ENCODE measurements at places on chromosomes 7 and 10.

- DNase-seq: no peak
Measured at GRCh38 chr10:125840406-125840805, 17.1 kb downstream of the BCCIP start.

- no peak for DNase-seq
Measured at GRCh38 chr7:76230214-76230613, 28.5 kb downstream of the SRRM3 start.

DNA sequence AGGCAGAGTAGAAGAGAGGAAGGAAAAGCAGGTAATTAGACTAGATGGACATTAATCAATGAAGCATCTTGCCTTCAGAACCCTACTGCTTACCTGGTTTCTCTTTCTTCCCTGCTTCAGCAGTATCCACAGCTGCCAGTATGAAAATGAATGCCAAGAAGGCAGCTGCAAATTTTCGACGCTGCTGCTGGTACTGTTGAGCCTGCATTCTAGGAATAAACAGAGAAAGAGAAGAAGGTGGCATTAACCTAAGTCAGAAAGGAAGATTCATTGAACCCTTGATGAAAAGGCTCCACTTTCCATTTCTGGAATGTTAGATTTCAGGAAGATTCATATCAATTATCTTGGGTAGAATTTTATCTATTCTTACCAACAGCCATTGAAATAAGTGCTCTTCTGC, 88.8 kb downstream of the PTN start:
- no peak for DNase-seq

DNA sequence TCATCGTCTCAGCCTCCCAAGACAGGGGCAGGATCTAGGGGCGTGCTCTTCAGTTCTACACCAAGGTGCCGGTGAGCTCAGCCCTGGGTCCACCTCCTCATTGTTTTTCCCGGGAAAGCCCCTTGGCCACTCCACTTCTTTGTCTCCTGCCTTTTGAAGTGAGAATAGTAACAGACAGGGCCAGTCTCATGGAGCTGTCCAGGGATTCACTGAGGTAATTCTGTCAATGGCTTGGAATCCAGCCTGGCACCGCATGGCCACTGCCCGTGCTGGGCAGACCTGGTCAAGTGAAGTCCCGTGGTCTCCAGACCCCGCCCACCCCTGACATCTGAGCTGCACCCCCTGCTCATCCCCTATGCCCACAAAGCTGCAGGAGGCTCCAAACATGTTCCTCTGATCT, 138.9 kb downstream of the TNS3 start:
- no peak for DNase-seq

- DNase-seq: no peak
Measured at GRCh38 chr7:92487804-92488203, 10.1 kb upstream of the ERVW-1 start.

DNA sequence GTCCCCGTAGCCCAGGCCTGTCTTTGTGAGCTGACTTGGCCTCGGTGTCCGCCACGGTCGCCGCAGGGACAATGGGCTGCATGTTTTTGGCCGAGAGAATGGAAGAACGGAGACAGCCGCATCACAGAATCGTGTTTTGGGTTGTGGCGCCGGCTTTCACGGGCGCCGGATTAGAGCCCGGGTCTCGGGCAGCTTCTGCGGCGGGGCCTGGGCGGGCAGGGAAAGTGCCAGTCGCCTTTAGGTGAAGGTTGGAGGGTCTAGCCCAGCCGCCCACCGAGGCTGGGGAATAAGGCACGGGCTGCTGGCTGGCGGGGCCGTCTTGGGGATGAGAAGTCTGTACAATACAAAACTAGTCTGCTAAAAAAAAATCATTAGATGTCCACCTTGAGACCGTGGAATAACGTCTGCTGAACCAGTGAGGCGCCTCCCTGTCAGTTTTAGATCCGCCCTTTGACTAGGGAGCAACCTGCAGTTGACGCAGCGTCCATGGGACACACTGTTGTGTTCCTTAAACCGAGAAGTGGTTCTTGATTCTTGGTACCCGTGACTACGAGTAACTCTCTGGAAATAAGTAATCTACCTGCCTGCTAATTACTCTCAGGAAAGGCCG, 577 bp downstream of the DNAJB9 start:
- DNase-seq: peak; percentile 49

GRCh38 chr7:29806995-29807841, 910 bp downstream of the WIPF3 start:
- no peak for DNase-seq

GRCh38 chr7:50450590-50451032, 461 bp upstream of the FIGNL1 start:
- peak; percentile 31 for DNase-seq

DNA sequence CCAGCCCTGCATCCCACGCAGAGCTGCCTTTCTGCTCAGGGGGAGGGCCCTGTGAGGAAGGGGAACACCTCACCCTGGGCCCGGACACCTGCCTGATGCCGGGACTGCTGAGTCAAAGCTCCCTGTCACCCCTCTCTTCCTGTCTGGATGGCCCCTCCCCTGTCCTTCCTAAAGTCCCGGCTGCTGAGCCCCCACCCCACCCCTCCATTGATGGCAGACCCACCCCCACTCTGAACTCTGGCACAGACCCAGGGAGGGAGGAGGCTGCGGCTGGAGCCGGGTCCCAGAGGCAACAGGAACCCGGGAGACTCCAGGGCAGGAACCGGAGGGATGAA, 78.7 kb downstream of the ELFN1 start:
- DNase-seq: no peak

DNA sequence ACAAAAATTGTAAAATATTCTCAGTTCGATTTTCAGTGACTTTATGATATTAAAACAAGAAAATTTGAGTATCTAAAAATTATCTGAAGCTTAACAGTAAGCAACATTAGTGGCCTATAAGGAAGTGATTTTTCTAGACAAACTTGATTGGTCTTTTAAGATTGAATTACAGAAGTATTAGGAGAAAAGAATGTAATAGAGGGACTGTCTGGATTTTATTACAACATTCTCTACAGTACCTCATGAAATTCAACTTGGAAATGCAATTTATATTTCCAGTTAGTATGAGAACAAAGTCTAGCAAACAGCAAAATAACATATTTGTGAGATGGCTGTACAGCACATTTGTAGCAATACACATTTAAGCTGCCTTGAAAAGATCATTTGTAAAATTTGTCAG, 18.8 kb downstream of the REEP3 start:
- DNase-seq: no peak

GRCh38 chr7:39616138-39616537, 7.2 kb upstream of the RALA start:
- no peak for DNase-seq

- no peak for DNase-seq
Measured at GRCh38 chr10:118669835-118670234, 74.4 kb upstream of the PRLHR start.

- peak; percentile 23 for DNase-seq
Measured at GRCh38 chr10:11178606-11179515, 161.2 kb downstream of the CELF2 start.

- DNase-seq: no peak
Measured at GRCh38 chr7:52088008-52088901, 771.6 kb upstream of the COBL start.

- no peak for DNase-seq
Measured at GRCh38 chr7:47737601-47738000, 155.7 kb upstream of the TNS3 start.

GRCh38 chr10:93468461-93469213, 13.5 kb downstream of the MYOF start:
- DNase-seq: no peak

- DNase-seq: peak; percentile 5
Measured at GRCh38 chr7:155009570-155010157, 6.7 kb upstream of the PAXIP1 start.

DNA sequence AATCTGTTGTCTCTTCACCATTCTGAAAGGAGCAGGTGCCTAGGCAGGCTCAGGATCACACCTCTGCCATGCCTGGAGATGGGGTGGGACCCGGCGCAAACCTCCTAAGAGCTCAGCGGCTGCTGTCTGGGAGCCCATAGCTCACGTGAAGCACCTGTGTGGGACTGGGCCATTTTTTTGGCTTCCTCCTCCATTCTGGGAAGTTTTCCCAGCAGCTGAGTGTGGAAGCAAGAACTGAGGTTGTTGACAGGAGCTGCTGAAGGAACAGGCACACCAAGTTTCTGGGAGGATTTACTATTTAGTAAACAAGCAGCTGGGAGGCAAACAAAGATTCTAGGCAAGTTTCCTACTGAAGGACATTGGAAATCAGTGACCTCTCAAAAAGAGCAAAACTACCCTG, 77.3 kb downstream of the FAM13C start:
- no peak for DNase-seq

- no peak for DNase-seq
Measured at GRCh38 chr7:20651960-20652544, 36.6 kb downstream of the ABCB5 start.

- DNase-seq: no peak
Measured at GRCh38 chr7:157678501-157678900, 341.7 kb downstream of the DNAJB6 start.

DNA sequence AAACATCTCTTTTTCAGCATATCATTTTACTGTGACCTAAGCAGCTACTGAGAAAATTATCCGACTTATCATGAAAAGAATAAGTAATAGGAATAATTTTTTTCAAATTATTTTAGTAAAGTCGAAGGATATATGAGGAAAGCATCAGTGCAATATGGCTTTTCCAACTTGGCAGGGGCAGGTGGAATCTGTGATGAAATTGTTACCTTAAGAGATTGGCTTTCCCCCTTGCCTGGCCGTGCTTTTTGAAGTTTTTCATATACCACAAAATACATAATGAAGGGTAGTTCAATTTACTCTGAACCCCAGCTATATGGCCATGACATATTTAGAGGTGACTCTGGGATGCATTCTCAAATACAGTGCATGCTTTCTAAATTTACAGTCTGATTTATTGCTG, 87.2 kb upstream of the MKX start:
- no peak for DNase-seq

- DNase-seq: no peak
Measured at GRCh38 chr7:98352621-98353020, 48.3 kb downstream of the BAIAP2L1 start.

GRCh38 chr7:85343484-85343883, 156.6 kb upstream of the SEMA3D start:
- no peak for DNase-seq

DNA sequence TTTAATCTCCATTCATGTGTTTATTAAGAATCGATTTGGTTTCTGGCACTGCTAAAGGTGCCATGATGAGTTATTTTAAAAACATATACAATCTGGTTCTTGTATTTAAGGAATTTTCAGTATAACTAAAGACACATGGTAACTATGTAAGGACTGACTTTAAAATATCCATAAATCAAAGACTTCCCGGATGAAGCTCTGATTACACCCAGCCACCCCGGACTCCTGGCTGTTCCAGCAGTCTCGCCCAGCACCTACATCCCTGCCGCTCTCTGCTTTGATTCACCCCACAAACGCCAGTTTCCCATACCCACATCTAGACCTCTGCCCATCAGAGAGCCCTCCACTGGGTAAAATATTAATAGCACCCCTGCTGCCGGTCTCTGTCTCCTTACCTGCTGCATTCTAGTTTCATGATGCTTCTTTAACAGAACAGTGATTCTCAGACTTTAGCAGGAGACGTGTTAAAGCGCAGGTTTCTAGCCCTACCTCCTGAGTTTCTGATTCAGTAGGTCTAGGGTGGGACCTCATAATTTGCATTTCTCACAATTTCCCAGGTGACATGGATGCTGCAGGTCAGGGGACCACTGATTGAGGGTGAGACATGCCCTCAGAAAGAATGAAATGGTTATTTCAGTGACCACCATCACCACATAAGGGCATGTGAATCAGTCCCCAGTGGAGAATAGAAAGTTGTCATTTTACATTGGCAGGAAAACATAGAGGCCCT, 185.7 kb downstream of the KIAA1217 start:
- no peak for DNase-seq

DNA sequence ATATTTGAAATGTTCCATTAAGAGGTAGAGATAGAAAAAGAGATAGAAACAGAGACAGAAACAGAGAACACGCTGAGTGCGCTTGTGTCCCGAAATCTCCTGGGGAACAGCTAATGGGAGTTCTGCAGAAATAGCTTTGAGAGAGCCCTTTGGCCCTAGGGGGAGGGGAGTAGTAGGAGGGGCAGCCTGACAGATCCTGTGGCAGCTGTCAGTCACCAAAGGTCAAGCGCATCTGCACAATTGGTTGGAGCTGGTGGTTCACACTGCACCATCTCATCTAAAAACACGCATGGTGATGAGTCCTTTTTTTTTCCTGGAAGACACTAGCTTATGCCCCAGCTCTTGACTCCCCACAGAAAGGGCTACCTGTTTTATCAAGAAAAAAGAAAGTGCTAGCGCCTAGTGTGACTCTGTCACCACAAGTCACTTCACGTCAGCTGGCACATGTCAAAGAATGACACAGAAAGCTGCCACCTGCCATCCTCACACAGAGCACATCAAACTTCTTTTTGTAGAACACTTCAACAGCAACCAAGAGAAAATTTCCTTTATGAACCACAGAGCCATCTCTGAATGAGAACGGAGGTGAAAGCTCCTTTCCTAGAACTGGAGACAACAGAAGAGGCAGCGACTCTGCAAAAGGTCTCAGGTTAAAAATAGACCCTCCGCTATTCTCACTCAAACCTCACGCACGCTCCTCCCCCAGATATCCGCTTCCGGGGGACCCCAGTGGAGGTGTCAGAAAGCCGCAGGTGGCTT, 125.7 kb downstream of the GFRA1 start:
- no peak for DNase-seq

- DNase-seq: no peak
Measured at GRCh38 chr10:105183536-105183935, 542.4 kb downstream of the SORCS3 start.

Measured in activated naive CD4-positive, alpha-beta T cell (primary cell).